A549 treated with dexamethasone at 1 μM for 4 hours (cell line): ENCODE measurements at places on chromosomes 1 and 21. TPM values are rescaled to one million over a fixed set of nuclear protein-coding genes. Genes with fewer than 3 reads are reported as not detected.

Gene CR1L
- total RNA-seq: 0.18 TPM in 1 of 5 replicates, not detected in the others

Gene TOMM40L
- total RNA-seq: 9.3 to 11.1 TPM (median 11.0 TPM) in 5 replicates

Gene CD2
- total RNA-seq: not detected in 5 replicates

Gene IRF6
- 0.13 to 0.29 TPM (median 0.21 TPM) in 5 replicates for total RNA-seq

Gene PLOD1
- 71.4 to 96.5 TPM (median 85.1 TPM) in 5 replicates for total RNA-seq

Gene NID1
- total RNA-seq: 6.1 to 10.7 TPM (median 8.8 TPM) in 5 replicates

Gene ESRRG
- total RNA-seq: not detected in 5 replicates

Gene ACTN2
- 0.06 TPM in 1 of 5 replicates, not detected in the others for total RNA-seq

Gene HCRTR1
- not detected in 5 replicates for total RNA-seq

Gene DUSP10
- 1.9 to 2.5 TPM (median 2.2 TPM) in 5 replicates for total RNA-seq

Gene H3-3A
- 352 to 450 TPM (median 386 TPM) in 5 replicates for total RNA-seq

Gene KLHDC7A
- total RNA-seq: 1.1 to 1.7 TPM (median 1.3 TPM) in 5 replicates

Gene PTPRC
- not detected in 5 replicates for total RNA-seq
